ENCODE measurements at places on chromosomes 7 and 10. TPM values are rescaled to one million over a fixed set of nuclear protein-coding genes. Genes with fewer than 3 reads are reported as not detected.

GRCh38 chr7:1966631-1967200 is 266.0 kb downstream of the MAD1L1 start:
- no peak for DNase-seq

DNA sequence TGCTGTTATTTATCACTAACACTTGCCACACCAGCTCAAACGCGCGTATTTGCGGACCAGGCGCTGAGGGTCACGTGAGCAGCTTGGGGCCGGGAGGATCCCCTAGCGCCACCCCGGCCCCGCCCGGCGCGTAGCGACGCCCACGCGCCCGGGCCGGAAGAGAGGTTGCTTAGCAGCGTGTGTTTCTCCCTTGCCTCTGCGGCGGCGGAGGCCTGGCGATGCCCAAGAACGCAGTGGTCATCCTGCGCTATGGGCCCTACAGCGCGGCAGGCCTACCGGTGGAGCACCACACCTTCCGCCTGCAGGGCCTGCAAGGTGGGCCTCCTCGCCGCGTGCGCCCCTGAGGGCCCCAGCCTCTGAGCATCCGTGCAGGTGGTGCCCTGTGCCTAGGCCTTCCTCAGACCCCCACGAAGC is at the start of gene C10orf53:
TSS of gene C10orf53 (plus strand) at position 172 of the 414 bp plus-strand sequence. CDS start at position 219, 47 bp downstream.
- DNase-seq, result peak; percentile 28

- DNase-seq, result no peak
Observed at GRCh38 chr7:51324206-51324898, 7.7 kb upstream of the COBL start.

- DNase-seq, result no peak
Observed at GRCh38 chr10:29946953-29947700, 112.3 kb downstream of the JCAD start.

DNA sequence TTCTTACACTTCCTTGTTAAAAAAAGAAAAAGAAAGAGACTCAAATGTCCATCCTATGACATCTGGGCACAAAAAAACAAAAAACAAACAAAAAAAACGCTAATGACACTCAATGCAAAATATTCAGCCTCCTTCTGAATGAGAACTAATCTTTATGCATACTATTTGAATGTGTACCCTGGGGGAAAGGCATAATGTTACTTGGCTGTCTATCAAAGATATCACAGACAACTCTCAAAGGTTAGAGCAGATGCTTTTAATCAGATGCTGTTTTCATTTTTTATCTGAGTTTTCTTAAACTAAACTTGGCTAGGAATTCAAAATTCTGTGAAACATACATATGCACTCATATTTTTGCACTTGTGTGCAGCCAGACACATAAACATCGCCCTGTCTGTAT is 745.8 kb downstream of the CNTNAP2 start:
- DNase-seq, result no peak

Gene NME8
- not detected for total RNA-seq

Gene GIMAP6
- total RNA-seq, result 39.4 TPM

Gene NRBF2
- total RNA-seq, result 17.2 TPM
